ENCODE measurements at places on chromosomes 1 and 21.

DNA sequence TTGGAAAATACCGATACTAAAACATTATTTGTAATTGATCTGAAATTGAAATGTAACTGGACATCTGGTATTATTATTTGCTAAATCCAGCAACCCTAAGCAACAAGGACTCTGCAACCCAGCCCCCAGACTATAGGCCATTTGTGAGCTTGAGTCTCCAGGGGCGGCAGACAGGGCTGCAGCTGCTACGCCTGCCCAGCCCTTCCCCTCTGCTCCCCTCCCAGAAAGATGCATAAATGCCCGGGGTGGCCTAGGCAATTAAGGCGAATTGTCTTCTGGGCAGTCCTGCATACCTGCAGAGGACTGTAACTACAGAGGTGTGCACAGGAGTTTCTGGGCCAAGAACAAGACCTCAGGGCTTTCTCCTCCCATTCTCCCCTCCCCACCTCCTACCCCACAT, 41.2 kb upstream of the LBR start:
- no peak for DNase-seq

DNA sequence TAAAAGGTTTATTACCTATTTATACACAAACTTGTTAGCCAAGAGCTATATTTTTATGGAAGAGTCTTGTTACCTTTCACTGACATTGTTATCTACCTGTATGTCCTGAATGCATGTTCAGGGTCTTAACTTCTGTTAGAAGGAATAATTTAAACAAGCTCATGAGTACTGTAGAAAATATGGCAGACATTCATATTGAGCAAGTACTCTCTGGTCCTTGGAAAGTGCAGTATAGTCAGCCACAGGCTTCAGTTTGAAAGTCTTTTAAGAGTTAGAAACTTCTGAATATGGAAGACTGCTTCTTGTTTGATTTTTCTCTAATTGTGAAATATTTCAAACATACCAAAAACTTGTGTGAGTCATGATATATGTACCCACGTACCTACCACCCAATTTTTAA, 16.6 kb downstream of the DIP2A start:
- DNase-seq, result no peak

GRCh38 chr1:245348626-245349025, 193.8 kb downstream of the KIF26B start:
- DNase-seq, result no peak

- no peak for DNase-seq
Measured at GRCh38 chr1:98002288-98002687, 81.5 kb upstream of the DPYD start.

DNA sequence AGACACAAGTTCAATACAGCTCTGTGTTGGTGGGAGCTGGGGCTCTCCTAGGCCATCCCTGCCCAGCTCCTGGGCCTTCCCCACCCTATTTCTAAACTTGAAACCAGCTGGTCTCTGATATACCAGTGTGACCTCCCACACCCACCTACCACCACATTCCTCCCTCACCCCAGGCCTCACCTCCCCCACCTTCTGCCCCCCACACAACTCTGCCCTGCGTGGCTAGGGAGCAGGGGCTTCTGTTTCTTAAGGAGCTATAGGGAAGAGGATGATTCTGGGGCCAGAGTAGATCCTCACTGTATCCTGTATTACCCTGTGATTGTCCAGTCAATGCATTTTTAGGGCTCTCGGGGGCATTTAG, 16.5 kb downstream of the NES start:
- DNase-seq, result no peak

DNA sequence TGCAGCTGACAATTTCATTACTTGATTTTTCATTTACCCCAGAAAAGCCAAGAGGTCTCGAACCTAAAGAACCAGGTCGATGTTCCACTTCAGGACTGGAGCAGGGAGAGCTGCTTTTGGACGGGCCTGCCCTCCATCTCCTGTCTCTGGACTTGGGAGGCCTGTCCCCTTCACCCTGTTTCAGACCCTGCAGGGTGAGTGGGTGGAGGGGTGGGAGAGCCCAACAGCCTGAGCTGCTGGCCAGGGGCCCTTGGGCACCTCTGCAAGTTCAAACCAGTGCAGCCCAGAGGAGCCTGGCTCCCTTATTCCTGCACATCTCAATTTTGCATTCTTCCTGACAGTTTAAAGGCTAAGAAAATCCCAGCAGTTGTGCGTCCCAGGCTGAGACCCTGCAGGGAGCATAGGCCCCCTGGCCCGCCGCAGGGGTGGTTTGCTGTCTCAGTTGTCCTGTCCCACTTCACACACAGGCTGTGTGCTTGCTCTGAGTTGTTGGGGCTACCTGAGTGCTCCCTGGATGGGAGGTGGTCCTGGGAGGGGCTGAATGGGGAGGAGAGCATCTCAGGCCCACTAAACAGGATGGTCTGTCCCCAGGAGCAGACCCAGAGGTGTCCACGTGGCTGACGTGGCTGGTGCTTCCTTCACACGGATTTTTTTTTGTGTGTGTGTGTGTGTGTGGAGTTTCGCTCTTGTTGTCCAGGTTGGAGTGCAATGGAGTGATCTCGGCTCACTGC, 443.7 kb downstream of the PTPRU start:
- no peak for DNase-seq

GRCh38 chr1:190259424-190259823, 218.2 kb downstream of the BRINP3 start:
- no peak for DNase-seq

GRCh38 chr1:247064304-247064703, 14.3 kb downstream of the ZNF670 start:
- no peak for DNase-seq

DNA sequence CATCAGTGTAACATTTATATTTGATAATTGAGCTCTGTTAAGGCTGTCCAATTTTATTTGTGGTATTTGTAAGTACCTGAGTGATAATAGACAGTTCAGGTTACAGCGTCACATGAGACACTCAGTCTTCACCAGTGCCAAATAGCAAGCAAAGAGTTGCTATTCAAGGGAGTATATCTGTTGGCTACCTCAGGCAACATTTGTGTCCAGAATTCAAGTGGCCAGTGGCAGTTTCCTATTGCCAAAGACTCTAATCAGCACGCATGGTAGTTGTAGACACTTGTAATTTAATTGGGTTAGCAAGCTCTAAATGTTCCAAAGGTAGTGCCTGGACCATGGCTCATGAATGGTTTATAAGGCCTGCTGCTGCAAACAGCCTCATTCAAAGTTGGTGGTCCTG, 1524.3 kb upstream of the B3GALT2 start:
- DNase-seq, result no peak

DNA sequence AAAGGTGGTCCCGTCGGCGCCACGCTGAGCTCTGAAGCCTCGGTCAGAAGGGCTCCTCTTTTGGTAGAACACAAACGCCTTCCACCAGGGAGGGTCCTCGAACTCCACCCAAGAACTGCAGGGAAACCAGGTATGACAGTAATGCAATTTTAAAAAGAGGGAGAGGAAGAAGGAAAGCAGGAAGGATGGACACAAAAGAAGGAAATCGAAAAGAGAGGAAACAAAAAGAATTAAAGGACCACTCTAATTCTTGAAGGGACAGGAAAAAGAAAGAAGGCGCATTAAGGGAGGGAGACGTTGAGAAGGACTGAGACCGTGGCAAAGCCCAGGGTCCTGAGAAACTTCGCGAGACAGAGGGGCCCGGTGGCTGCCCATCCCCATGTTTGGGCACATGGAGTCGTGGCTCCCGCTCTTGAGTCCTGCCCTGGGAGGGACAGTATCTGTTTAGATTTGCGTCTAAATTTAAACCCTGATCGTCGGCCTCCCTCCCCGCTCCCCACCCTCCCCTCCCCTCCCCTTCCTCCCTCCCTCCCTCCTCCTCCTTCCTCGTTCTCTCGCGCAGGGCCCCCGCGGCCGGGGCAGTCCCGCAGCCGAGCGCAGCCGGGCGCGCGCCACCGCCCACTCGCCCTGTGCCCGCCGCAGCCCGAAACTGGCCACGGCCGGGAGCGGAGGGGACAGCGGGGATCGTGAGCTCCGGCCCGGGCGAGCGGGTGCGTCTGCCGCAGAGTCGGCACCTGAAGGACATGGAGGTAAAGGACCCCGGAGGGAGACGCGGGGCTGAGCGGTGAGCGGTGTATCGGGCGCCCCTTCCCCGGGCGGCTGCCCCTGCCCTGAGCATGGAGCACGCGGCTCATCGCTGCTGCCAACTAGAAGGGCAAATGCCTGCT, at the start of gene RCSD1:
TSS of gene RCSD1 (plus strand) at position 552 of the 887 bp plus-strand sequence. CDS start at position 744, 192 bp downstream.
- DNase-seq, result no peak

GRCh38 chr1:87185077-87185476, 143.6 kb upstream of the LMO4 start:
- DNase-seq, result no peak

DNA sequence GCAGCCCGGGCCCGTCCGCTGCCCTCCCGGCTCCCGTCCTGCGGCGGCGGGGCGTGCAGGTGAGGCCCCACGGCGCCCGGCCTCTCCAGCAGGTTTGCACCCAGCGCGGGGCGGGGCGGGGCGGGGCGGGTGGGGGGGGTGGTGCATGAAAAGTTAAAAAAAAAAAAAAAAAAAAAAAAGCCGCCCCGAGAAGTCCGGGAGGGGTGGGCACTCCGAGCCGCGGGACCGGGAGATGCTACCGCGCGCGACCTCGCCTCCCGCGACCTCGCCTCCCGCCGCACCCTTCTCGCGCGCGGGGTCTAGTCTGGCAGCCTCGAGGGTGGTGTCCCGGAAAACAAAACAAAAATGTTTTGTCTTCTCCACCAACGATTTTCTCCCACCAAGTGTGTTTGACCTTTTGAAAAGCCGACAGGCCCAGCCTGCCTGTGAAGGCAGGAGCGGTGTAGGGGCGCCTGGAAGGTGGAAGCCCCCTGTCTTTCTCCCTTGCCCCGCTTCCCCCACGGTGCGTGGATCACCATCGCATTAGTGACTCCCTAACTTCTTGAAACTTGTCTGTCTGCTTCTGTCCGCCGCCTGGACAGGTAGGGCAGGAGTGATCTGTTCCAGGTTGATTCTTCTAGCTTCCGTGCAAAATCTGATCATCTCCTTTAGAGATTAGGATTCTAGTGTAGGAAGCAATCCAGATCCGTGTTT, 569 bp downstream of the RCAN3 start:
- DNase-seq, result no peak

DNA sequence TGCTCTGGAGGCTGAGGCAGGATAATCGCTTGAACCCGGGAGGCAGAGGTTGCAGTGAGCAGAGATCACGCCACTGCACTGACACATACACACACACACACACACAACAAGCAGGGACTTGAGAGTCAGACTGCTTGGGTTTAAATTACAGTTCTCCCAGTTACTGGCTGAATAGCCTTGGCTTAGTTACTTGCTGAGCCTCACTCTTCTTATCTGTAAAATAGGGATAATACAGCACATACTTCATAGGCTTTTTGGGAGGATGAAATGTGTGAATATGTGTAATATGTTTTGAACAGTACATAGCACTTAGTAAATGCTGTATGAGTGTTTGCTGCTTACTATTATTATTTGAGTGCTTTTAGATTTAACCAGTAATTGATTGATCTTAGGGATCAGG, 23.8 kb downstream of the CDC42 start:
- no peak for DNase-seq

DNA sequence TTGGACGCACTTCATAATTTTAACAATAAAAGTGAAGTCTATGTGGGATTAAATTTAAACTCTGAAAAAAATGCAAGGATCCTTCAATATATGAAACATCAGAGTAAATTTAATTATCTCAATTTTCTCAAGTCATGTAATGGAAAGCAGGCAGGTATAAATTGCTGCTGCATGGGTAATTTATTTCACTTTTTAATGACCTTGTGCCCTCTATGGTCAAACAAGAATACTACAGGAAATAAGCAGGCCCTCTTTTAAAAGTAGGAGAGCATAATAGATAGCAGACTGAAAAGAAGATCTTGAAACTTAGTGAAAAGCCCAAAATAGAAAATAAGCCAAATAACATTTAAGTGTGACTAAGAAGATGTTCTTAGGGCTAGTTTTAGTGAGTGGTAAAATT, 22.9 kb downstream of the BCAS2 start:
- DNase-seq, result no peak
